ENCODE measurements at places on chromosomes 3 and 15.

DNA sequence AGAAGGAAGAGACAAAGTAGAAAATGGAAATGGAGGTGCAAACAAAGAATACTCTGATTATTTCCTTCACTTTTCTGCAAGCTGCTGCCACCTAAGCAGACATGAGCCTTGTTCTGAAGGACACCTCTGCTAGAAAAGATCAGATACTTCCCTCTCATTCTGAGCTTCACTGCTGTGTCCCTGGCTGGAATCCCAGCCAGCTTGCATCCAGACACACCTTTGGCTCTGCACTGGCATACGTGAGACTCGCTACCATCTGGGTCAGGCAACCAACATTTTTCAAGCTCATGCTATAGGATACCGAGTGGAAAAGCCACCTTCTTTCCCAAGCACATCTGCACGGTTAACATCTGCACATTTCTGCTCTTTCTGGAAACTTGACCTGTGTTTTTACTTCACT is 166.7 kb upstream of the SUCLG2 start:
- no peak for DNase-seq

GRCh38 chr3:31432897-31433678 is 99.6 kb upstream of the STT3B start:
- DNase-seq: no peak

DNA sequence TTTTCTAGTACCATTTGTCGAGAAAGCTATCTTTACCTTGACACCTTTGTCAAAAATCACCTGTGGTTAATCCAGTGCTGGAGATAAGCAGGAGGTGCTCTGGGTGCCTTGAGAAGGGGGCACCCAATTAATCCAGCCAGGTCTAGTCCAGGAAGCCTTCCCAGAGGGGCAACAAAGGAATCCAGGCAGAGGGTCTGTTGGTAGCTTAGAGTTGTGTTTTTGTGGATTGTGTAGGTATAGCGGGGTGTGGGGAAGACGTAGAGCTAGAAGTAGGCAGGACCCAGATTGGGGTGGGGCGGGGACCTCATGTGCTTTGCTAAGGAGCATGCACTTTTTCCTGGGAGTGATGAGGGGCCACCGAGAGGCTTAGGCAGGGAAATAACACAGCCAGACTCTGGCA is 6.0 kb upstream of the PIGZ start:
- DNase-seq: no peak

DNA sequence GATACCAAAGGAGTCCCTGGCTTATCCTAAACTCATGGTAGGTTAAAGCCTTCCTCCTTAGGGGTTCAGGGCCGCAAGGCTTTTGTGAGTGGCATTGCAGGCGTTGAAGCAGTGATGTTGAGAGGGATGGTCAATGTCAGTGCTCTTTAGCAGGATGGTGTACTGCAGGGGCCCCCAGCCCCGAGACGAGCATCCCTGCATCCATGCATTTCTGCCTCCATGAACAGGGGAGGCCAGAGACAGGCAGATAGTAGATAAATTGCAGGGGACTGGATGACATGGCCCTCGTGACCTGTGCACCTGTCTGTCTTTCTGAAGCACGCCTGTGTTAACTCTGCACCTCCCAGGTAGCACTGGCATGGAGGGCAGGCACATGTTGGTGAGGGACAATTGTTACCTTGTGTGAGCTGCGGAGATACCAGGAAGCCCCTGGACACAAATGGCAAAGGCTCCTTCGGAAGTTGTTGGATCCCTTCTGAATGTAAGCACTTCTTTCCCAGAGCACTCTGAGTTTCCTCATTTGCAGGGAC is 133.5 kb downstream of the SNRPN start:
- DNase-seq: no peak

- DNase-seq: no peak
These were observed 40.5 kb upstream of the PDZRN3 start for GRCh38 chr3:73665286-73665685.

DNA sequence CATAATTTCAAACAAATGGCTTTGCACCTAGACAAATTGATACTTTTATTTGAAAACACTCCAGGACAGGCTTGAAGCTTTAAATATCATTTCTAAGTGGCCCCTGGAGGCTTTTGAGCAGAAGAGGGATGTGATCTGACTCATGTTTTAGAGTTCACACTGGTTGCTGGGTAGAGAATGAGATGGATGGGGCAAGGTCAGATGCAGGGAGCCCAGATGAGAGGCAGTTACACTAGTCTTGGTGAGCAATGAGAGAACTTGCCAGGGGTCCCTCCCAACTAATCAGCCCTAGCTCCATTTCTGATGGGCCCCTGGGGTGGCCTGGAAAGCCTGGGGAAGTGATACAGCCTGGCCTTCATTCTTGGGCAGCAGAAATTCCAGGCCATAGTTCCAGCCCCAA is 190.4 kb downstream of the MEGF11 start:
- DNase-seq: no peak

DNA sequence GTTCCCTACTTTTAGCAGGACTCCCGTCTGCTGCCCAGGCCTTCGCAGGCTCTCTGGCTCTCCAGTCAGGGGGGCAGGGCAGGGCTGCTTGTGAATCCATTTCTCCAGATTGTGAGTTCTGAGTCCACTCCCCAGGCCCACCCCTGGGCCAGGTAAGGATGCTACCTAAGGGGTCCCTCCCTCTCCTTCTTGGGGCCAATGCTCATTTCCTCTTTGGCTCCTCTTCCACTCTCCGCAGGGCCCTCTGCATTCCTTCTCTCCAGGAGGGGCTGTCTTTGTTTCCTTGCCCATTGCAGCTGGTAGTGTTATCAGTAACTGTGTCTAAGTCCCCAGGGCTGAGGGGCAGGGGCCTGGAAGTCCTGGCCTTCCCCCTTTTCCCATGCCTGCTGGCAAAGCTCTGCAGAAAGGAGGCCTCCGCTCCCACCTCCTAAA is 13.0 kb upstream of the CACNA2D2 start:
- DNase-seq: no peak

- DNase-seq: no peak
These were observed 48.1 kb downstream of the ACAP2 start for GRCh38 chr3:195394700-195395099.

- no peak for DNase-seq
These were observed 564.8 kb downstream of the NSUN3 start for GRCh38 chr3:94627689-94628088.

GRCh38 chr15:68328443-68328842 is 50.9 kb downstream of the FEM1B start:
- DNase-seq: peak; percentile 23

DNA sequence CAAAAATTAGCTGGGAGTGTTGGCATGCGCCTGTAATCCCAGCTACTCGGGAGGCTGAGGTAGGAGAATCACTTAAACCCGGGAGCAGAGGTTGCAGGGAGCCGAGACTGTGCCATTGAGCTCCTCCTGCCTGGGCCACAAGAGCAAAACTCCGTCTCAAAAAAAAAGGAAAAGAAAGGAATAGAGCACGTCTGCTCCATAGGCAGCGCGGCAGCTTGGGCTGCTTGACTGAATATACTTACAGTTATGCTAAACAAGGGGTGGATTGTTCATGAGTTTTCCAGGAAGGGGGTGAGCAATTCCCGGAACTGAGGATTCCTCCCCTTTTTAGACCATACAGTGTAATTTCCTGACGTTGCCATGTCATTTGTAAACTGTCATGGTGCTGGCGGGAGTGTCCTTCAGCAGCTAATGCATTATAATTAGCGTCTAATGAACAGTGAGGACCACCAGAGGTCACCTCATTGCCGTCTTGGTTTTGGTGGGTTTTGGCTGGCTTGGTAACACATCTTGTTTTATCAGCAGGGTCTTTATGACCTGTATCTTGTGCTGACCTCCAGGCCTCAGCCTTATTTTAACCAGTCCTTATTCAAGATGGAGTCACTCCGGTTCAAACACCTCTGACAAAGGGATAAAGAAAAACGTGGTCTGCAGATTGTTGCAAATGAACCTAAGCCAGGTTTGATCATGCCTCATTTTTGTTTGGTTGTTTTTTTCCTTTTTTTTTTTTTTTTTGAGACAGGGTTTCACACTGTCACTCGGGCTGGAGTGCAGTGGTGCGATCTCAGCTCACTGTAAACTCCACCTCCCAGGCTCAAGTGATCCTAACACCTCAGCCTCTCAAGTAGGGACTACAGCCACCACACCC is 24.9 kb upstream of the SENP5 start:
- no peak for DNase-seq

DNA sequence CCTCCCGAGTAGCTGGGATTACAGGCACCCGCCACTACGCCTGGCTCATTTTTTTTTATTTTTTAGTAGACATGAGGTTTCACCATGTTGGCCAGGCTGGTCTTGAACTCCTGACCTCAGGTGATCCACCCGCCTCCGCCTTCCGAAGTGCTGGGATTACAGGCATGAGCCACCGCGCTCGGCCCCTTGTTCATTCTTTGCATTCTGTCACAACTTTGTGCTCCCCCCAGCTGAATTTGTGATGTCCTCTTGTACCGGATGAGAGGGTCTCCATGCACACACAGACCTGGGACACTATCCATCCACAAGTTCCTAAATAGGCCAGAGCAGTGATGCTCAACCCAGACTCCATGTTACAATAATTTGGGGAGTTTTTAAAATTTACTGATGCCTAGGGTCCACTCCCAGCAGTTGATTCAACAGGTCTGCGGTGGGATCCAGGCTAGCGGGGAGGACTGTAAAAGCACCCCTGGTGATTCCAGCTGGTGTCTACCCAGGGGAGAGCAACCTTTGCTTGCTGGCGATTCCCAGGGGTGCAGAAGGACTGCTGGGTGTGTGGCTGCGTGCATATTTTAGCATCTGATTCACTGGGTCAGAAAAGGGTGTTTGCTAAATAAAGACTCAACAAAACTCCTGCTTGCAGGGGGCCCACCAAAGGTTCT is 1.0 kb downstream of the RASSF1 start:
- no peak for DNase-seq

DNA sequence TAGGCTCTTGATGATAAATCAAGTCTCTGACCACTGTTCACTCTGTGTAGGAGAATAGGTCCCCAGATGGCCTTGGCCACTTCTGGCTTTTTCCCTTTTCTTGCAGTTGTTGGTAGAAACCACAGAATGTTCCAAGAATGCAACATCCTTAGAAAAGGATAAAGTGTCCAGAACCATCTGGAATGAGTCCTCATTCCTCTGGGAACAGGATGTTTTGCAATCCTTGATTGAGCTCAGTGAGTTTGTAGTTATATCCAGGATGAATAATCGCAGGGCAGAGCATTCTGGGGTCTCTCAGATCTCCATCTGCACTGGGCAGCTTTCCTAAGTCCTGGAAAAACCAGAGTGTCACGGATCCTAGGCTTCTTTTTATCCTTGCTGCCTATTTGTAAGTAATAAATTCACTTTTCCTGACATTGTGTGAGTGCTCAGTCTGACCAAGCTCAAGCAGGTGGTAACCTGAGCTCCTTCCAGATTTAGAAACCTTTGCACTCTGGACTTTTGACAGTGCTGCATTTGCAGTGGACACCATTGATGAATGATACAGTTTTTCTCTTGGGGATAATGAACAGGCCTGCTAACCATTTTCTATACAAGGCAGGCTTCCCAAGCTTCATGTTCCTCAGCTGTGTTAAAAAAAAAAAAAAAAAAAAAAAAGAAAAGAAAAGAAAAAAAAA is 1028.6 kb downstream of the OTOL1 start:
- DNase-seq: no peak

DNA sequence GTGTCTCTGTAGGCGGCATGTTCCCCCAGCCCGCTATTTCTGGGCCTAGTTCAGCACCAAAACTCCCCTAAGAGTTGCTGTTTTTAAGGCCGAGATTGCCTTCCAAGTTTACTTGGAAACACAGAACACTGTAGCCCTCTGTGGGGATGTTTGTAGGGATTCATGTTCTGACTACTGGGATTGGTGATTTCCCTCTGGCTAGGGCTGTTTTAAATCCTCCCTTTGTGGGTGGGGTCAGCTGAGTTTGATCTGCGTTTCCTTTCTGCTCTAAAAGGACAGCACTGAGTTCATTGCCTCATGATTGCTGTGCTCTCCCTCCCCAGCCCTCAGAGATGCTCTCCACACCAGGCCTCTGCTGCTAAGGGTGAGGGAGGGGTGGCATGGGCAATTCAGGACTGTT is 640.6 kb upstream of the DPPA4 start:
- DNase-seq: no peak

All from suppressor macrophage treated with lipopolysaccharide for 4 hours (primary cell).